ENCODE measurements at places on chromosomes 4 and X.

GRCh38 chr4:173171098-173171497, 2.5 kb downstream of the GALNT7 start:
- DNase-seq, result no peak

- peak; percentile 15 for DNase-seq
Observed at GRCh38 chrX:109600237-109600651, 24.7 kb downstream of the KCNE5 start.

DNA sequence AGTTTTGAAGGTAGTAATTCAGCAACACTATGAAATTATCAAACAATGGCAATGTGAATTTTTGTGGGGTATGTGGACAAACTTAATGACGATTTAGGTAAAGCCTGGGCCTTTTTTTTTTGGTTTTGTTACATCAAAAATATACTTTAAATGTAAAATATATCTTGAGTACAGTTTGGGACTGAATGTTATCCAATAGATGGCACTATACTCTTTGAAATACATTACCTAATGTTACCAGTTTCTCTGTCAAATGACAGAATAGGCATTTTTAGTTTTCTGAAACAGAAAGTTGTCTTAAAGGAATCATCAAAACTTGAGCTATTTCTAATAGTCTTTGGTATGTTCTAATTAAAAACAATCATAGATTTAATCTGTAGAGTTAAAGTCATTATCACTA, 1651.9 kb downstream of the C4orf33 start:
- DNase-seq, result no peak

DNA sequence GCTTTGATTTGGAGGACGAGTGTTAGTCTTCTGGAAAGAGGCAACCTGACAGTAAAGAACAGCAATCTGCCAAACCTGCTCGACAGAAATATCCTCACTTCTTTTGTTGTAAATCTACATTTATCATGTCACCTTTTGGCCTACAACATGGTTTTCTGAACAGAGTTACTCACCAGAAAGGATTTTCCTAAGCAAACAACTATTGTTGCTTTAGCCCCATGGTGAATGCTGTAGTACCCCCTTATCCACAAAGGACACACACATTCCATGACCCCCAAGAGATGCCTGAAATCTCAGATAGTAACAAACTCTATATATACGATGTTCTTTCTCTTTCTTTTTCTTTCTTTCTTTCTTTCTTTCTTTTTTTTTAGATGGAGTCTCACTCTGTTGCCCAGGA, 42.7 kb downstream of the TMEM150C start:
- DNase-seq, result no peak

GRCh38 chr4:187493661-187494060, 501.9 kb upstream of the ZFP42 start:
- no peak for DNase-seq

GRCh38 chrX:50971395-50971794, 60.9 kb downstream of the BMP15 start:
- DNase-seq, result no peak

All from right cardiac atrium (tissue), 5 donors.